ENCODE measurements at places on chromosomes 7 and 10. TPM values are rescaled to one million over a fixed set of nuclear protein-coding genes. Genes with fewer than 3 reads are reported as not detected.

Gene MSMB
- not detected for total RNA-seq

Gene RTKN2
- 1.3 TPM for total RNA-seq

Gene NRCAM
- 0.50 TPM for total RNA-seq

Gene TET1
- total RNA-seq: 4.7 TPM

Gene EGR2
- 0.33 TPM for total RNA-seq

Gene PIK3CG
- not detected for total RNA-seq

Gene ADCYAP1R1
- total RNA-seq: not detected

Gene PILRA
- total RNA-seq: 0.15 TPM

Gene LCOR
- 20.8 TPM for total RNA-seq

Gene SPAG6
- total RNA-seq: 0.15 TPM

Gene GLRX3
- total RNA-seq: 131 TPM

Gene GNG11
- 18.7 TPM for total RNA-seq

Gene IGFBP1
- total RNA-seq: not detected

Gene NEURL1
- under 0.01 TPM for total RNA-seq

Gene PIK3AP1
- total RNA-seq: not detected

Gene SEMA3E
- total RNA-seq: 6.8 TPM

Gene STEAP1
- total RNA-seq: 63.1 TPM

Gene COBL
- under 0.01 TPM for total RNA-seq
